ENCODE measurements at places on chromosomes 12 and 14. TPM values are rescaled to one million over a fixed set of nuclear protein-coding genes. Genes with fewer than 3 reads are reported as not detected.

RBM25 gene
- total RNA-seq = 26.4 TPM

OTX2 gene
- not detected for total RNA-seq

MMP19 gene
- total RNA-seq = 1.2 TPM

LTBP2 gene
- 28.1 TPM for total RNA-seq
